ENCODE measurements at places on chromosomes 2 and 18. TPM values are rescaled to one million over a fixed set of nuclear protein-coding genes. Genes with fewer than 3 reads are reported as not detected.
A peak's percentile ranks its signal among the peaks of the same experiment; 100 is the strongest.

DNA sequence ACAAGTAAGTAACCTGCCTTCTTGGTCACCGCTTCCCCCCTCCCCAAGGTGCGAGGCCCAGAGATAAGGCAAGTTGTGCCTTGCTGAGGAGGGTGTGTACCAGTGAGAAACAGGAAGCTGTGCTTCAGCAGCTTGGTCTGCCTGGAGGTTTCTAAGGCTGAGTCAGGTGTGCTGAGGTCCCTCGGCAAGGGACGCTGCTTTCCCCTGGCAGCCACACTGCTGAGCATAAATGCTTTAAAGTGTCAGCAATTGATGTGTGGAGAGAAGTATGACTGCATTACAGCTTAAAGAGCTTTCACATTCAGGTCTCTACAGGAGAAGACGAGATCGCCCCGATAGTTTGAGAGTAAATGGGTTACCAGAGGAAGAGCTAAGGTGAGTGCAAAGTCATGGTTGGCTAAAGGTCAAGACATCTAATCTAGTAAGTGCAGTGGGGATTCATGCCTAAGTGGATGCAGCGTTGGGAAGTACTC lies 86.9 kb downstream of the LIMS1 start:
- no peak overlapping the region for H3K27ac ChIP-seq
- H3K27me3 ChIP-seq: no peaks in the 10 kb centered on the region
- H3K4me1 ChIP-seq: peaks cover 33% of the 10 kb centered on the region
- H3K4me3 ChIP-seq: no peak overlapping the region
- H3K36me3 ChIP-seq: no peaks in the 10 kb centered on the region
- no peak for DNase-seq

DNA sequence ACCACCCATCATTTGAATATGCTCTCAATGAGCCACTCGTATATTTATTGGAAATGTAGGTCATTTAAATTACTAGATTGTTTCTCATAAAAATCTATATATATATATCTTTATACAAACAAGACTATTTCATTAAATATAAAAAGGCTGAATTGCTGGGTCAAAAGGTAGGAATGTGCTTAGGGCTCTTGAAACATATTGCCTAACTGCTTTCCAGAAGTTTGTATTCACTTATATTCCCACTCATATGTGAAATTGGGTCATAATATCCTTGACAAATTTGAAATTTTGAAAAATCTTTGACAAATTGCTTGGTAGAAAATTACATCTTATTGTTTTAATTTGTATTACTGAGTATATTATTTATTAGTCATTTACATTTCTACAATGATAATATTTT lies 999.8 kb upstream of the CDH2 start:
- no peaks in the 10 kb centered on the region for H3K36me3 ChIP-seq
- no peaks in the 10 kb centered on the region for H3K27me3 ChIP-seq

GRCh38 chr2:121360566-121361300 lies 75.7 kb upstream of the TFCP2L1 start:
- no peaks in the 10 kb centered on the region for H3K27me3 ChIP-seq
- H3K4me3 ChIP-seq: no peak overlapping the region
- DNase-seq: peak; percentile 69
- H3K4me1 ChIP-seq: peaks cover 56% of the 10 kb centered on the region

- no peaks in the 10 kb centered on the region for H3K36me3 ChIP-seq
- H3K27me3 ChIP-seq: peaks cover 3% of the 10 kb centered on the region
- DNase-seq: no peak
- H3K27ac ChIP-seq: no peak overlapping the region
Measured at GRCh38 chr2:240431661-240432424, 3.6 kb upstream of the GPC1 start.

- no peaks in the 10 kb centered on the region for H3K27me3 ChIP-seq
- no peak overlapping the region for H3K4me3 ChIP-seq
- no peaks in the 10 kb centered on the region for H3K4me1 ChIP-seq
- DNase-seq: no peak
Measured at GRCh38 chr2:3160751-3161330, 216.8 kb downstream of the EIPR1 start.

DNA sequence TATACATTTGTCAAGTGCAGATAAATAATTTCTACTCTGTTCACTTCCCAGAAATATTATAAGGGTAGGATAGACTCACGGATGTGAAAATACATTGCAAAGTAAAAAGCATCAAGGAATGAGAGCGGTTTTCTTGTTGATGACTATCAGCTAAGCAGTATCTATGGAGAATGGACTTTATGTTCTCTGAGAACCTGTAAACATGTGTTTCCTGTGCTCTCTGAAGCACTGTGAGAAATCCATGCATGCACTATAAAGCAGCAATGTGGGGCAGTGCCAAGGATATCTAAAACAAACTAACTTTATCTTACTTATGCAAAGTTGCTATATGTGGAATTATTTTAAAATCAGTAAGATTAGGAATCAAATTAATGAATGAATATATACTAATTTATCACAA lies 4.4 kb upstream of the SIGLEC15 start:
- no peaks in the 10 kb centered on the region for H3K4me1 ChIP-seq
- DNase-seq: no peak
- H3K27ac ChIP-seq: no peak overlapping the region
- no peaks in the 10 kb centered on the region for H3K27me3 ChIP-seq
- H3K36me3 ChIP-seq: no peaks in the 10 kb centered on the region

DNA sequence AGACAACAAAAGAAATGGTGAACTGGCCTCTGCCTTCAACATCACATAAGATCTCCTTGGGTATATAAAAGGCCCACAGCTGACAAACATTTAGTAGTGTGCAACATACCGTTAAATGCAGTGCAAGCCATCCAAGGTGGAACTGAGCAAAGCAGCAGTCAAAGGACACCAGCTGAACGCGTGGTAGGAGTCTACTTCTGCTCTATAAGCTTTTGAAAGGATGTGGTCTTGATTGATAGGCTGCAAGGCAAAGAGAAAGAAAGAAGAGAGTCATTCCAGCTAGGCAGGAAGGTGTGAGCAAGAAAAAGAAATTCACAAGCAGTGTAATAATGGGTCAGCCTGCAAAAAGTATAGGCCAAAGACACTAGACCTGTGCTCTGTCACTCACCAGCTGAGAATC lies 356.3 kb downstream of the SATB2 start:
- H3K4me3 ChIP-seq: no peak overlapping the region
- no peaks in the 10 kb centered on the region for H3K36me3 ChIP-seq
- no peaks in the 10 kb centered on the region for H3K27me3 ChIP-seq
- H3K4me1 ChIP-seq: no peaks in the 10 kb centered on the region

Gene TSPYL6
- polyA plus RNA-seq: 0.08 TPM

Gene CMPK2
- 2.0 TPM for polyA plus RNA-seq

- H3K4me3 ChIP-seq: no peak overlapping the region
- no peaks in the 10 kb centered on the region for H3K27me3 ChIP-seq
- H3K27ac ChIP-seq: no peak overlapping the region
- peaks cover 50% of the 10 kb centered on the region for H3K4me1 ChIP-seq
Measured at GRCh38 chr18:48393170-48393569, 16.0 kb downstream of the ZBTB7C start.

DNA sequence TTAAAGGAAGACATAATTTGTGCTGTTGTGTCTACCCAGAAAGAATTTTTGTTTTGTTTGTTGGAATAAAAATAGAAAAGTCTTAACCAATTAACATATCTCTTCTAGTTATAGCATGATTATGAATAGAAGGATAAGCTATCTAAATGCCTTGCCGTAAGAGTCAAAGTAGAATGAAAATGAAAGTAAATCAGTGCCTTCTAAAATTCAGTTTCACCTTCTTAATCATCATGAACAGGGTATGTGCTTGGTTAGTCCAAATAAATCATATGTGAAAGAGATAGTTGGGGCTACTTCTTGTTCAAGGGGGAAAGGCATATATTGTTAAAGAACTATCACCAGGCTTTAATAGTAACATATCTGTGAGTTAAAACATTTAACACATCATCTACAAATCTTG lies 91.5 kb downstream of the GULP1 start:
- DNase-seq: no peak
- no peak overlapping the region for H3K27ac ChIP-seq
- H3K4me3 ChIP-seq: peak overlapping the region; percentile 35
- H3K27me3 ChIP-seq: no peaks in the 10 kb centered on the region

Gene DNMT3A
- 9.2 TPM for polyA plus RNA-seq

Gene CFAP53
- 0.10 TPM for polyA plus RNA-seq

GRCh38 chr2:263774-264492 lies at the start of gene SH3YL1:
SH3YL1 (minus strand) TSS chr2:264032; CDS start chr2:263984, 48 bp downstream.
- H3K27ac ChIP-seq: peak within 1 kb of the TSS; percentile 72
- peaks cover 16% of the 10 kb centered on the region for H3K4me1 ChIP-seq
- DNase-seq: peak; percentile 39
- H3K4me3 ChIP-seq: peak within 1 kb of the TSS; percentile 92
- no peaks in the 10 kb centered on the region for H3K36me3 ChIP-seq
- no peaks in the 10 kb centered on the region for H3K27me3 ChIP-seq

DNA sequence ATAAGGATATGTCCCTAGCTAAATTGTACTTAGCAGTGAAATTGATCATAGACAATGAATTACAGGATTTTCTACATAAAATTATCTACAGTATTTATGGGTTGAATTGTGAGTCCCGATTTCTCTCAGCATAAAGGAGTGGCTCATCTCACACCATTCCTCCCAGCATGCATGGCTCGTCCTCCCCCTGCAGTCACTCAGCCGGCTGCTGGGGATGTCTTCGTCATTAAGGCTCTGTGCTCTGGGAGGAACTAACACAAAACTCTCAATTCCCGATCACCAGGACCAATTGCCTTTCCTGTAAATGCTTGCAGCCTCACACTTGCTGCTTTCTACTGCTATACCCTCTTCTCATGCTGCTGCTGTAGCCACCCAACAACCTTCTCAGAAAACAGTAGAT lies 75.9 kb downstream of the TXNL1 start:
- no peak overlapping the region for H3K27ac ChIP-seq
- DNase-seq: no peak
- H3K36me3 ChIP-seq: no peaks in the 10 kb centered on the region
- peaks cover 10% of the 10 kb centered on the region for H3K4me1 ChIP-seq
- no peak overlapping the region for H3K4me3 ChIP-seq
- H3K27me3 ChIP-seq: no peaks in the 10 kb centered on the region

DNA sequence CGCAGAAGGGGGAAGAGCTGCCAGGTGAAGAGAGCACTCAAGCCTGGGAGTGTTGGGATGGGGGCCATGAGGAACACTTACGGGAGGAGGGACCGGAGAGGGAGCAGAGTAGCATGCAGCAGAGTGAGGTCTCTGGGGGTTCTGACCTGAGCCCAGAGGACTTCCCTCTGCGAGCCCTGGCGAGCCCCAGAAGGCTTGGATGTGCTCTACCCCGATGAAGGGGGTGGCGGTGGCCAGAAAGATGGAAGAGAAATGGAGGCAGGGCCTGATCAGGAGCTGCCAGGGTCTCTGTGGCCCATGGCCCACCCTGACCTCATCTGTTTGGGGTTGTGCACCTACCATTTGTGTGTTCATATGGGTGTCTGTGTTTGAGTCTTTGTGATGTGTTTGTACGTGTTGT lies 42.0 kb downstream of the CROCC2 start:
- H3K27me3 ChIP-seq: no peaks in the 10 kb centered on the region
- no peak overlapping the region for H3K4me3 ChIP-seq
- DNase-seq: no peak
- H3K4me1 ChIP-seq: no peaks in the 10 kb centered on the region

GRCh38 chr18:68494802-68495581 lies 219.9 kb downstream of the TMX3 start:
- H3K4me1 ChIP-seq: no peaks in the 10 kb centered on the region
- no peaks in the 10 kb centered on the region for H3K36me3 ChIP-seq
- no peak overlapping the region for H3K27ac ChIP-seq
- no peaks in the 10 kb centered on the region for H3K27me3 ChIP-seq

DNA sequence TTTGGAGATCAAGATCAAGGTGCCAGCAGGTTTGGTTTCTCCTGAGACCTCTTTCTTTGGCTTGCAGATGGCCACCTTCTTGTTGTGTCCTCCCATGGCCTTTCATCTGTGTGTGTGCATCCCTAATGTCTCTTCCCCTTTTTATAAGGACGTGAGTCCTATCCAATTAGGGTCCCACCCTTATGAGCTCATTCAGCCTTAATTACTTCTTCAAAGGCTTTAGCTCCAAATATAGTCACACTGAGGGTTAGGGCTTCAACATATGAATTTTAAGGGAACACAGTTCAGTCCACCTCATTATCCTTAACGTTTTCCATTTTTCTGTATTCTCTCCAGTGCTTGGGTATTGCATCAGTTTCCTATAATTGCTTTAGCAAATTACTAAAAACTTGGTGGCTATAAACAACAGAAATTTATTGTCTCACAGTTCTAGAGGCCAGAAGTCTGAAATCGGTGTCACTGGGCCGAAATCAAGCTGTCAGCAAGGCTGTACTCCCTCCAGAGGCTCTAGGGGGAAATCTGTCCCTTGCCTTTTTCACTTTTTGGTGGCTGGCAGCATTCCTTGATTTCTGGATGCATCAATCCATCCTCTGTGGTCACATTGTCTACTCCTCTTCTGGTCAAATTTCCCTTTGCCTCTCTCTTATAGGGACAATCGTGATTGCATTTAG lies 34.1 kb downstream of the CDC42EP3 start:
- H3K27me3 ChIP-seq: no peaks in the 10 kb centered on the region
- no peak for DNase-seq
- H3K4me1 ChIP-seq: peaks cover 13% of the 10 kb centered on the region
- no peaks in the 10 kb centered on the region for H3K36me3 ChIP-seq
- H3K27ac ChIP-seq: no peak overlapping the region

Gene NTSR2
- polyA plus RNA-seq: not detected

- H3K27ac ChIP-seq: no peak overlapping the region
- no peak overlapping the region for H3K4me3 ChIP-seq
- no peaks in the 10 kb centered on the region for H3K36me3 ChIP-seq
- no peak for DNase-seq
- H3K4me1 ChIP-seq: peaks cover 5% of the 10 kb centered on the region
Measured at GRCh38 chr2:210481601-210482175, 5.1 kb upstream of the LANCL1 start.

DNA sequence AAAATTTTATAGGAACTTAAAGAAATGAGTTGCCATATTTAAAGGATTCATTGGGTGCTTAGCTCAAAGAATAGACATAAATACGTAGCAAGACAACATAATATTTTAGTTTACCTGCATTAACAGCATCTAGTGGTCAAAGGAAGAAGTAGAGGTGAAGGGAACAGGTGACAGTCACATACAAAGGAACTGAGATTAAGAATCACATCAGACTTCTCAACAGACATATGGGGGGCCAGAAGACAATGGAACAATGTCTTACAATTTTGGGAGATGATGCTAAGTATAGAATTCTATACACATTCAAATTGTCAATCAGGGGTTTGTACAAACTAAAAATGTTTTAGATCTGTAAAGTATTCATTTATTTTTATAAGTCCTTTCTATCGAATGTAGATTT lies 38.6 kb upstream of the CCDC102B start:
- no peaks in the 10 kb centered on the region for H3K27me3 ChIP-seq
- H3K4me3 ChIP-seq: no peak overlapping the region
- H3K27ac ChIP-seq: no peak overlapping the region

Data from heart left ventricle (tissue), 16 donors.